Renal cortex interstitium (tissue), 15 donors: ENCODE measurements at places on chromosomes 13 and 19. TPM values are rescaled to one million over a fixed set of nuclear protein-coding genes. Genes with fewer than 3 reads are reported as not detected.
A peak's percentile ranks its signal among the peaks of the same experiment; 100 is the strongest.

Gene ZNF665
- 7.7 TPM for polyA plus RNA-seq

Gene LHB
- not detected for polyA plus RNA-seq

Gene NLRP5
- not detected for polyA plus RNA-seq

Gene TMEM147
- polyA plus RNA-seq: 81.4 TPM

Gene ZSWIM9
- polyA plus RNA-seq: 14.4 TPM

Gene SULT2B1
- polyA plus RNA-seq: 0.28 TPM

Gene TINCR
- polyA plus RNA-seq: 0.49 TPM

Gene ELANE
- polyA plus RNA-seq: 0.34 TPM

DNA sequence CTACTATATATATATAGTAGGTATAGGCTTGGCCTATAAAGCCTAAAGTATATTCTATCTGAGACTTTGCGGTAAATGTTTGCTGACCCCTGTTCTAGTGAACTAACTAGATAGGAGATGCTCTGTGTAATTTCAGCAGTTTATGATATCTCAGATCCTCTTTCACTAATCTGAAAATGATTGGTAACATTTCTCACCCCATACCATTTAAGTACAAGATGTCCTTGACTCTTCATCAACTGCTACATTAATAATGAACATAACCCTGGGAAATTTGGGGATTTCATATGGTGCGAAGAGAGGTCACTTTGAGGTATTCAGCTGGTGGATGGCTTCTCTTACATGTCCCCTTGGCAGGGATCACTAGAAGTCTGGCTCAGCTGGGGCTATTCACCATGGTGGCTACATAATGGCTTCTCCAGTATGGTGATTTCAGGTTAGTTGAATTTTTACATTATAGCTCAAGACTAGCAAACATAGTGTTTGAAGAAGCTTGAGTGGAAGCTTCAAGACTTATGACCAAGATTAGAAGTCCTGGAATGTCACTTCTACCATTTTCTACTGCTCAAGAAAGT lies 103.6 kb upstream of the MYCBP2 start:
- no peak for DNase-seq

- DNase-seq: no peak
Observed at GRCh38 chr13:111867657-111868056, 199.3 kb upstream of the SOX1 start.

DNA sequence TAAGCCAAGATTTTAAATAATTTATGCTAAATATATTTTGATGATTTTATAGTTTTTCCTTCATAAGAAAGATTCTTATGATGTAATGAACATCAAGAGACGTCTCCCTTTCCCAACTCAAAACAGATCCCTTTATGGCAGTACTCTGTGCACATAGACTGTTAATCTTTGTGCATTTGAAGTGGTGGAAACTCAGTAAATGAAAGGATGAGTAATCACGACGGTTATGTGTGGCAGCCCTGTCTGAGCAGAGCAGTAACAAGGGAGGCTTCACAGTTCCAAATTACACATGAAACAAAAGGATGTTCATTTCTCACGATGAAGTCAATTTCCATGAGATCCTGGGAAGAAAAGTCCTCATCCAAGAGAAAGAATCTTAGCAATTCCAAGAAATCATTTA lies 498.1 kb downstream of the KLF5 start:
- no peak for DNase-seq

GRCh38 chr19:46975925-46976782 lies 43.5 kb upstream of the NPAS1 start:
- peak; percentile 45 for DNase-seq

DNA sequence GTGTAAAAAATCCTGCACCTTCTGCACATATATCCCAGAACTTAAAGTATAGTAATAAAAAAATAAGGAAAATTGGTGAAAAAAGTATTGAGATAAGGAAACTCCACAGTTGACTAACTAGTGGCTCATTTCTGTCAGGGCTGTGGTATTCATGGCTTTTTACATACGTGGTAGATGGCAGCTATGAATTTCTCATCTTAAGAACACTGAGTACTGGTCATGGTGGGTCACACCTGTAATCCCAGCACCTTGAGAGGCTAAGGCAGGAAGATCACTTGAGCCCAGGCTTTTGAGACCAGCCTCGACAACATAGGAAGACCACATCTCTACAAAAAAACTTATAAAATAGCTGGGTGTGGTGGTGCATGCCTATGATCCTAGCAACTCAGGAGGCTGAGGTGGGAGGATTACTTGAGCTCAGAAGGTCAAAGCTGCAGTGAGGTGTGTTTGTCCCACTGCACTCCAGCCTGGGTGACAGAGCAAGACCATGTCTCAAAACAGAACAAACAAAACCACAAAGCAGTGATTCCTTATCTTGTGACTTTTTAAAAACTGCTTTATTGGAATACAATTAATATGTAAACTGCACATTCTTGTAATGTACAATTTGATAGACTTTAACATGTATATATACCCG lies 16.8 kb downstream of the SLAIN1 start:
- no peak for DNase-seq
